Right lung (tissue), 10 donors: ENCODE measurements at places on chromosomes 11 and 22. TPM values are rescaled to one million over a fixed set of nuclear protein-coding genes. Genes with fewer than 3 reads are reported as not detected.

- DNase-seq, result no peak
Observed at GRCh38 chr11:79110321-79110720, 330.5 kb downstream of the TENM4 start.

GRCh38 chr11:104075091-104075490 is 38.7 kb downstream of the DDI1 start:
- no peak for DNase-seq

The ESAM gene
- 116 TPM for polyA plus RNA-seq

GRCh38 chr22:38941488-38941987 is 15.9 kb upstream of the APOBEC3A start:
- no peak for DNase-seq

DNA sequence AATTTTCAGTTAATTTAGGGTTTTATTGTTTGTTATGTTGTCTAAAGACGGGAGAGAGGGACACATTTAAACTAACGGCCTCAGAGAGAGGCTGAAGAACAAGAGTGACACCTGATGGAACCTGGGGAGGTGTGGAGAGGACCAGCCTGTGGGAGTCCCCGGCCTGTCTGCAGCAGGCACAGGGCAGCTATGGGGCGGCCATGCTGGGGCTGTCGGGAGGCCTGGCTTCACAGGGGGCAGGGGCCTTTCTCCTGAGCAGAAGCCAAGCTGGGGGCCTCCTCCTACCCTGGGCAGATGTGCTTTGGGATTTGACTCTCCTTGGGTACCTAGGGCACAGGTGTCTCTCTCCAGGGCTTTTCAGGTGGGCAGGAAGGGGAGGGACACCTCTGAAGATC is 21.9 kb downstream of the RELT start:
- DNase-seq, result no peak

- no peak for DNase-seq
Observed at GRCh38 chr22:22870577-22871404, 16.8 kb upstream of the IGLL5 start.

- no peak for DNase-seq
Observed at GRCh38 chr22:28620244-28620922, 59.3 kb downstream of the TTC28 start.

DNA sequence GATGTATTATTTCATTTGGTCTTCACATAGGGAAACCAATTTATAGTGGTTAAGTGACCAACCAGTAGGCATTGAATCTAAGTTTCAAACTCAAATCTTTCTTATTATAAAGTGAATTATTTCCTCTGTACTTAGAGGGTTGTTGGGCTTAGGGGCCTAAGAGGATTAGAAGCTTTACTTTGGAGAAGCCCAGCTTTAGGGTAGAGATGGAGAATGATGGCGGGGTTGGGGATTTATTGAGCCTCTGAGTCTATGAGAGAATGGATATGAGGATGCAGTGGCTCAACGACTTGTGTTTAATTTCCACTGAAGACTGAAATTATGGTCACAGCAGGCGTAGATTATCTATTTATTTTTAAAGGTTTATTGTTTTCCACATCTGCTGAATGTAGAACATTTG is 55.5 kb downstream of the CHRDL2 start:
- no peak for DNase-seq

DNA sequence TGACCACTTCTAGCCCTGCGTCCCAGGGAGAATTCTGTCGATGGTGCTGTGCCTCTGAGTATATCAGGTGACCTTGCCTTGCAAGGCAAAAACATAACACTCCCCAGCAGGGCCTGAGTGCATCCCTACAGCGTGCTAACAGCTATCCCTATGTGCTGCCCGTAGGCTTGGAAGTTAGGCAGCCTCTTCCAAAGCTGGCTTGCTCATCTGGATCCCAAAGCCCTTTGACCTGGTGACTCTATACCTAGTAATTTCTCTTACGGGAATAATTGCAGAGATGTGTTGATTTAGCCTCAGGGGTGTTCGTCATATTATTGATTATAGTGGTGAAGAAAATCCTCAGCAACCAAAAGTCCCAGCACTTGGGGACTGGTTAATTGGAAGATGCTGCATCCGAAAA is 32.6 kb upstream of the CRYBB3 start:
- DNase-seq, result no peak

The TPBGL gene
- 0.29 TPM for polyA plus RNA-seq

DNA sequence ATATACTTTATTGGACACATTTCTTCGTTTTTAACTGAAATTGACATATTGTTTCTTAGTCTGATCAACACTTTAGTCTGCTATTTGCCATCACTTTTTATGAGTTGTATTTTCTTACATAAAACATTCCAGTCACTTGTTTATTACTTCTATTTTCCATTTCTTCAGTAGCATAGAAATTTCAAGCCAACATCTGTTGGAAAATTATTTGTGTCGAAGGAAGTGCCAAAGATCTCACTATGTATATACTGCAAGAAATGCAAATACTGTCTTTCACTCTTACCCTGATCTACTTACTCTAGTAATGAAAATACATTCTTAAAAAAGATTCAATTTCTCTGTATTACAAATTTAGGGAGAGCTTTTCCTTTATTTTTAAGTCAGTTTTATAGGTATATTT is 105.9 kb downstream of the SLC17A6 start:
- no peak for DNase-seq

- DNase-seq, result no peak
Observed at GRCh38 chr11:459511-460220, 9.6 kb downstream of the PTDSS2 start.

- peak; percentile 40 for DNase-seq
Observed at GRCh38 chr11:28490773-28491382, 382.7 kb downstream of the METTL15 start.

The CNTN5 gene
- polyA plus RNA-seq, result 0.50 TPM

The CLCF1 gene
- 14.7 TPM for polyA plus RNA-seq

DNA sequence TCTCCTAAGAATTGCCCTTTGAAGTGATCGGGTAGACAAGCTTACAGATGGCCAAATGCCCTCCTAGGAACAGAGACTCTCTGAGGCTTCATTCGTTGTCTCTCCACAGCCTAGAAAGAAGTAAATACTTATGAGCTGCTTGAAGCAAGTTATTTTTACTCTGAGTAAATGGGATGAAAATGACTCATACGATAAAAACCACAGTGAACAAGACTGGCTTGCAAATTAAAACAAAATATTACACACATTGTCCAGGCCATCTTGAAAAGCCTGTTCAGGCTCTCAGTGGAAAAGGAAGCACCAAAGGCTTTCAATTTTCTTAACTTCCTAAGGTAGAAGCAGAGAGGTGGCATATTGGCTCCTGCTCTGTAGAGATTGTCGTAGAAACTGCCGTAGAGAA is 294.2 kb downstream of the NELL1 start:
- DNase-seq, result no peak

DNA sequence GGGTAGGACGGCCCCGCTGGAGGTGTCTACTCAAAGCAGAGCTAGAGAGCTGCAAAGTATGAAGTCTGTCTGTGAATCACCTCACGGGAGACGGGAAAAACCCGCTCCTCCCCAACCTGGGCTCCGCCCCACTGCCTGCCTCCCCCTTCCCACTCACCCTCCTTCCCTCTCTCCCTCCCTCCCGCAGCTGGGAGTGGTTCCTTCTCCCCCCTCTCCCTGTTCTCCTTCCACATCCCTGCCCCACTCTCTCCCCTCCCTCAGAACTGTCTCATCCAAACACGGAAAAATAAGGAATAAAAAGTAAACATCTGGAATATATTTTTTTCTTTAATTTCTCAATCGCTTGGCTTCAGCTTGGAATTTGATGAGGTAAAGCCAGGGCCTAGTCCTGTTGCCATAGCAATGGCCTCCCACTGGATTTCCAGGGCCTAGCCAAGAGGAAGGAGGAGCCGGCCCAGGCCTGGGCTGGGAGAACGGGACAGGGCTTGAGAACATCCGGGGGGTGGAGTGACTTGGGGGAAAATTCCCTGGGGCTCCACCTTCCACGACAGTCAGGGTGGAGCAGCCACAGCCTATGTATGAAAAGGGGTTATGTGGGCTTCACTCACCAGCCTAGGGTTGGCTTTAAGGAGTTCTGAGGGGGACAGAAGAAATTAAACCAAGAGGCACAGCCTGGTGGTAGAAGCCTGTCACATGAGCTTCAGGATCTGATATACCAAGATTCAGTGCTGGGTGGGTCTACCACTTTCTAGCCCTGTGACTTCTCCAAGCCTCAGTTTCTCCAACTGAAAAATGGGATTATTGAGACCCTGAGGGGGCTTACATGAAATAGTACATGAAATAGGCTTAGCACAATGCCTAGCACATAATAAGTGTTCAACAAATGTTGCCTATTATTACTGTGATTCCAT is 2.2 kb downstream of the TNKS1BP1 start:
- DNase-seq, result peak; percentile 96

The DENND6B gene
- polyA plus RNA-seq, result 10.1 TPM

GRCh38 chr11:104594228-104594958 is 303.9 kb downstream of the CASP12 start:
- DNase-seq, result no peak

The LARGE1 gene
- 39.4 TPM for polyA plus RNA-seq

GRCh38 chr11:8018484-8019313 is 31.6 kb downstream of the EIF3F start:
- DNase-seq, result peak; percentile 73

The GNAZ gene
- polyA plus RNA-seq, result 4.3 TPM

The PEX26 gene
- 24.3 TPM for polyA plus RNA-seq

DNA sequence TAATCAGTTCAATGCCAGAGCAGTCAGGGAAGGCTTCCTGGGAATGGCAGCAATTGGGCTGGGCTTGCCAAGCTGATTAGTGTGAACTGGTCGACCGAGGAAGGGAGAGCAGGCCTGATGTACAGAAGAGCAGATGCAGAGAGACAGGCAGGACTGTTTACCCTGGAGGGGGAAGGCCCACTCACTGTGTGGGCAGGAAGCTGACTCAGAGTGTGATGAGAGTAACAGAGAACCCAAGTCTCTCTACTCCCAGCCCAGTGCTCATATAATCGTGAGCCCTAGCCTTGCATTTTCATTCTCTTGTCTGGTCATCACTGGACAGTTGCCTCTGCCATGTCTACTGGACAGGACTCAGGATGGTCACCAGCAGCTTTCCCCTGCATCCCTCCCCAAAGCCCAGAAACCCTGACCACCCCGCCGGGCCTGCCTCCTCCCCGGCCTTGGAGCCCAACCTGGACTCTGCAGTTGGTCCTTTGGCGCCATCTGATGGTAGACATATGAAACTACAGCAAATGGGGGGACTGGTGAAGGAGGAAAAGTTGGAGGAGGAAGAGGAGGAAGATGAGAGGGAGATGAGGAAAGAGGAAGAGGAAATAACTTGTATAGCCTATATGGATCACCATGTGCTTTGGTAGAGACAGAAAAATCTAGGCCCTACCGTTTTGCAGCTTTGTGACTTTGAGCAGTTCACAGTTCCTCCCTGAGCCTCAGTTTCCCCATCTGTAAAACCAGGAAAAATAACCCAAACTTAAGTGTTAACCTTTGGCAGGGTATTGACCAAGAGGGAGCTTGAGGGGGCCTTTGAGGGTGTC is 43.4 kb upstream of the PRDM11 start:
- DNase-seq, result no peak

The IL17REL gene
- not detected for polyA plus RNA-seq

The C1QTNF4 gene
- polyA plus RNA-seq, result 3.6 TPM

DNA sequence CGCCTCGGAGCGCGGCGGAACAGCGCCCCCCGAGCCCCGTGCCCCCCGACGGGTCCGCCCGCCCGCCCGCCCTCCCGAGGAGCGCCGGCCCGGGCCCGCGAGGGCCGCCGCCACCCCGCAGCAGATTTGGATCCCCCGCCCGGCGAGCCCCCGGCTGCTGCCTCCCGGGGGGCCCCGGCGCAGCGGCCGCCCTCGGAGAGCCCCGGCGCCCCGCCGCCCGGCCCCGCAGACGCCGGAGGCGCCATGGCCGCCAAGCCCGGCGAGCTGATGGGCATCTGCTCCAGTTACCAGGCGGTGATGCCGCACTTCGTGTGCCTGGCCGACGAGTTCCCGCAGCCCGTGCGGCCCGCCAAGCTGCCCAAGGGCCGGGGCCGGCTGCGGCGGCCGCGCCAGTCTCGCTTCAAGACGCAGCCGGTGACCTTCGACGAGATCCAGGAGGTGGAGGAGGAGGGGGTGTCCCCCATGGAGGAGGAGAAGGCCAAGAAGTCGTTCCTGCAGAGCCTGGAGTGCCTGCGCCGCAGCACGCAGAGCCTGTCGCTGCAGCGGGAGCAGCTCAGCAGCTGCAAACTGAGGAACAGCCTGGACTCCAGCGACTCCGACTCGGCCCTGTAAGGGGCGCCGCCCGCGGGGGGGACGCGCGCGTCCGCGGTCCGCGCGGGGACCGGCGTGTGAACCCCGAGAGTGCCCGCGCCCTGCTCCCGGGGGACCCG is 380 bp downstream of the C11orf96 start:
- peak; percentile 59 for DNase-seq

DNA sequence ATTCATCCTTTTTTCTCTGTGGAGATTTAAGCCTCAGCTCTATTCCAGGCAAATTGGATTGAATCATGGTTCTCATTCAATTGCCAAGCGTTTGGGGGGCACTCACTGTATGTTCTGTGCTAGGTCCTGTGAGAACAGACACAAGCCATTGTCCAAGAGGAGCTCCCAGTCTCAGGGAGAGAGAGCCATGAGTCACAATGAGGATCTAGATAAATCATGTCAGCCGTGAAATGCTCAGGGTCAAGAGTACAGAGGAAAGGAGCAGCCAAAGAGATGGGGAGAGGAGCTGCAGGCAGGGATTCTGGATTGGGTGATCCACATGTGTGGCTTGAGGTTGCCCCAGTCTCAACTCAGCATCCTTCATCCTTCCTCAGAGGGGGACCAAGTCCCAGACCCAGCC is 93.6 kb downstream of the FEZ1 start:
- no peak for DNase-seq

GRCh38 chr11:315516-315994 is 1.7 kb downstream of the IFITM1 start:
- DNase-seq, result no peak

GRCh38 chr11:116234989-116235568 is 537.7 kb downstream of the BUD13 start:
- no peak for DNase-seq

The PACSIN3 gene
- polyA plus RNA-seq, result 35.4 TPM

GRCh38 chr11:74208507-74208906 is 37.4 kb downstream of the PPME1 start:
- no peak for DNase-seq

The CCDC89 gene
- 6.3 TPM for polyA plus RNA-seq

The TEX54 gene
- 0.34 TPM for polyA plus RNA-seq

- no peak for DNase-seq
Observed at GRCh38 chr22:32976506-32976905, 81.7 kb downstream of the SYN3 start.

DNA sequence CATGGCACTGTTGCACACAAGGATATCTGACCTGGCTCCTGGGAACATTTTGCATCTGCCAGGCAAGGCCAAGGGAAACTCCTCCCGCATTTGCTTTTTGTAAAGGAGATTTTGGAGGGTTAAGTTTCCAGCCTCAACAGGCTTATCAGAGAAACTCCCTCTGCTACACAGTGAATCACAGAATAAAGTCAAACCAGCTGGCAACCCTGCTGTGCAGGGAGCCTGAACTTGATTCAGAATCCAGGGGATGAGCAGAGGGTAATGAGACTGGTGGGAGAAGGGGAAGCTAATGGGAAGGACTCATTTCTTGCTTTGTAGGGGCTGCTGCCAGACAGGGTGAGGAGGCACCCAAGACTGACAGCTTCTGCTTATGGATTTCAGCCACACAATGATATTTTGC is 185.3 kb upstream of the ISX start:
- no peak for DNase-seq

The NCF4 gene
- polyA plus RNA-seq, result 5.0 TPM
